HFFc6 (cell line): ENCODE measurements at places on chromosomes 11 and 22. TPM values are rescaled to one million over a fixed set of nuclear protein-coding genes. Genes with fewer than 3 reads are reported as not detected.

DNA sequence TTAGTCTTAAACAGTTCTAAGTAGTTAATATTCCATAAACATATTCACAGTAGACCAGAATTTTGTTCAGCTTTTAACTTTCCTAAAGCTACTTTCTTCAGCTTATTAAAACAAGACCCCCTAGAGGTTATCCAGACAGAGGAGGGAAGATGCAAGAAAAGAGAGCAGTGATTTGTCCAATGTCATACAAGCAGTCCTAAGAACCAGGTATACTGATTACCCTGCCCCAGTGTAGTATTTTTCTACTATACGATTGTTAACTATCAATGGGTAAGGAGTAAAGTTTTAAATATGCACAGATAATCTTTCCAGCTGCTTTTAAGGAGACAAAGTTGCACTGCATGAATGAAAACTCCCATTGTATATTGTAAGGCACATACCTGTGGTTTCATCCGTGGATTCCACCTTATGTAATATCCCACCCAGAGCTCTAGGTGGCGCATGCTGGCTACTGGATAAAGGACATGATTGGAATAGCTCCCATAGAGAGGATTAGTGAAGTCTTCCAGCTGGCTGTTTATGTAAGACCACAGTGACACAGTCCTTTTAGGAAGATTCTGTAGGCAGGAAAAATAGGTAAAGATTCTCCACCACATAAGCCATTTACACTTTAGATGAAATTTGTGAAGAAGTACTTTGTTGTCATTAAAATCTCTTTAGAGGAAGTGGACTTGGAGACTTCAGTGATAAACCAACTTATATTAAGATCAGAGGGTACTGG lies 45.6 kb downstream of the CEP57 start:
- H3K4me1 ChIP-seq = peaks cover 50% of the 10 kb centered on the region
- no peaks in the 10 kb centered on the region for H3K27me3 ChIP-seq
- DNase-seq = peak; percentile 90
- peak overlapping the region; percentile 74 for H3K27ac ChIP-seq
- H3K36me3 ChIP-seq = peaks cover 29% of the 10 kb centered on the region
- H3K4me3 ChIP-seq = no peak overlapping the region

DGAT2 gene
- total RNA-seq = 0.28 to 0.56 TPM (median 0.45 TPM) in 3 replicates

MS4A6A gene
- not detected in 3 replicates for total RNA-seq

PDGFD gene
- total RNA-seq = 0.15 to 0.38 TPM (median 0.18 TPM) in 3 replicates

DNA sequence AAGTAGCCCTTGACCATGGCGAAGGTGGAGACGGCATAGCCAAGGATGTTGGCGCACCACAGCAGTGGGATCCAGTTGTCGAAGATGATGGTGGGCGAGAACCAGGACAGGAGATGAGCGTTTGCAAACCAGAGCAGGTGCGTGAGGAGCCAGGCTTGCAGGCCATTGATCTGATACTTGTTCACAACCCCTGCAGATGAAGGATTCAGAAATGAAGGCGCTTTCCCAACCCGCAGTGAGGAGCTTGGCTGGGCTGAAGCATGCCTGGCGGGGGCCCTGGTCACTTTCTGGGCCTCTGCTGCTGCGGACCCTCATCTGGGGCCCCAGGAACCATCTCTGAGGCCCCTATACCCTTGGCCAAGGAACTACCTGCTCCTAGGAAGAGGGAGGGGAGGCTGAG lies 6.9 kb downstream of the DHCR7 start:
- H3K27me3 ChIP-seq = 0 out of 2 replicates have a peak, but pooled peaks cover 2% of the 10 kb centered on the region
- DNase-seq = no peak
- H3K36me3 ChIP-seq = peaks cover 20% of the 10 kb centered on the region

DNA sequence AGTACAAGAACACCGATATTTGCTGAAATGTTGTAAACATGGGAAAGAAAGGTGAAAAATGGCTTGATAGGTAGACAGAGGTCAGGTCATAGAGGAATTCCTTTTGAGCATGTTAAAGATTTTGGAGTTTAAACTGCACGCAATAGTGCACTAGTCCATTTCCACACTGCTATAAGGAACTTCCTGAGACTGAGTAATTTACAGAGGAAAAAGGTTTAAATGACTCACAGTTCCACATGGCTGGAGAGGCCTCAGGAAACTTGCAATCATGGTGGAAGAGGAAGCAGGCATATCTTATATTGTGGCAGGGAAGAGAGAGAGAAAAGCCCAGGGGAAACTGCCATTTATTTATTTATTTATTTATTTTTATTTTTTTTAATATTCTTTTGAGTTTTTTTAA lies 5.0 kb downstream of the OR10A5 start:
- H3K4me3 ChIP-seq = no peak overlapping the region
- H3K4me1 ChIP-seq = no peaks in the 10 kb centered on the region
- peaks cover 4% of the 10 kb centered on the region; the same call in 1 of the 2 replicates for H3K27me3 ChIP-seq
- no peak for DNase-seq
- H3K36me3 ChIP-seq = no peaks in the 10 kb centered on the region

CEP126 gene
- total RNA-seq = 1.4 to 1.9 TPM (median 1.8 TPM) in 3 replicates
